ENCODE measurements at places on chromosomes 6 and 20. TPM values are rescaled to one million over a fixed set of nuclear protein-coding genes. Genes with fewer than 3 reads are reported as not detected.

GRCh38 chr6:4125933-4126864 lies 9.2 kb downstream of the ECI2 start:
- DNase-seq = peak; percentile 68

The APOM gene
- not detected for total RNA-seq

DNA sequence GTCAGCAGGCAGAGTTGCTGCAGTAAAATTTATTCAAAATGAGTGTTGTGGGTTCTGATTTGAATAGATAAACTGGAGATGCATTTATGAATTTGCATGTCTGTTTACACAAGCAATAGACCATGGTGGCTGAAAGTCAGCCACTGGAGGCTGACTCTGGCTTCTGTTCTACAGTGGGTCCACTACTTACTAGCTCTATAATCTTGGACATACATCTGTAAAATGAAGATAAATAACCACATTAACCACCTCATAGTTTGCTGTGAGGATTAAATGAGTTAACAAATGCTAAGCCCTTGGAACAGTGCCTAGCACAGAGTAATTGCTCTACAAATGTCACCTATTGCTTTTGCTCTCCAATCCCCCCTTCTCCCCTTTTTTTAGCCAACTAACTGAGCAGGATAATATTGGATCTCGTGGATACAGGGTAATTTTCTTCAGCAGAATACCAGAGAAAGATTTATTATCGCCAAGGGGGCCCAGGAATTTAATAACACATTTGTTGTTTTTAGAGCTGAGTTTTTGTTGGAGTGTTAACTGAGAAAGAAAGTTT lies 1.4 kb upstream of the PM20D2 start:
- no peak for DNase-seq

- no peak for DNase-seq
Observed at GRCh38 chr6:166318649-166319600, 10.7 kb upstream of the PRR18 start.

DNA sequence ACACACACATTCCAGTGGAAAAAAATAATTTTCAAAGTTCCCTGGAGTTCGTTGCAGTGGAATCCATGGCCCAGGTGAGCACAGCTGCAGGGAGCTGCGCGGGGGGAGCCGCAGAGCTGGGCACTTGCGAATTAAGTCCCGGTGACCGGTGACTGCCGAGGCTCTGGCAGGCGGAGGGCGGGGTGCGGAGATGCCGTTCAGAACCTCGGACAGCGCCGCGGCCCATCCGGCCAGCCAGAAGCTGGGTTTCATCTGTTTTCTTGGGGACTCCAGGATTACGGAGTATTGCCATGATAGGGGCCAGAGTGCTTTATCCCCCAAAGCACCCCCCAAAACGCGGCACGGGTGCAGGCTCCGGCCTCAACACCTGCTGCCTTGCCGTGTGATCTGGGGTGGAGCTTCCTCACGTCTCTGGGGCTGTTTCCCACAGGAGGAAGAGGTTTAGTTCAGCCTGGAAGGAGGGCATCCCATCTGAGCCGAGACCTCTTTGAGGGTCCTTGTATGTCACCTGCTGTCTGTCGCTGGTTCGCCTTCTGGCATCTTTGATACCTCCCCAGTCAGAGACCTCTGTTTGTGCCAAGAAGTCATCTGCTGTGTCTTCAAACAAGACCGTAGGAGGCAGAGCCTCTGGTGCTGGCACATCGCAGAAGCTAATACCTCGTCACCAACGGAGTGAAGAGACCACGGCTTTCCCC lies 99.4 kb downstream of the YTHDF1 start:
- no peak for DNase-seq

The GRM1 gene
- 0.05 TPM for total RNA-seq

The TGM2 gene
- 448 TPM for total RNA-seq

DNA sequence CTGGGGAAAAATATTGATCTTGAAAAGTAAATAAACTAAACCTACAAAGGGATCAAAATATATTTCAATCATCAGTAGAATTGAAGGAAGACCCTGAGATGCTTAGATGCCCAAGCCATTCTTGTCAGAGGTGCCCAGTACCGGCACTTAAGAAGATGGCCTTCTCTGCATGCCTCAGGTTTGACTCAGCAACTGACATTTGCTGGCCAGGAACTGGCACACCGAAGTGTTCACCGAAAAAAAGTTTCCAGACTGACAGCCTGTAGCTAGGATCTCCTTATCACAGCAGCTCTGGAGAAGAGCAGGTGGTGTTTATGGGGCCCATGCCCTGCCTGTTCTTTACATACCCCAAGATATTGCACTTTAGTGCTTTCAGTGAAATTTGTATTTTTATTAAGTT lies 203.2 kb downstream of the MOXD1 start:
- no peak for DNase-seq

The DNMT3B gene
- total RNA-seq = 5.8 TPM

The RHAG gene
- total RNA-seq = not detected

DNA sequence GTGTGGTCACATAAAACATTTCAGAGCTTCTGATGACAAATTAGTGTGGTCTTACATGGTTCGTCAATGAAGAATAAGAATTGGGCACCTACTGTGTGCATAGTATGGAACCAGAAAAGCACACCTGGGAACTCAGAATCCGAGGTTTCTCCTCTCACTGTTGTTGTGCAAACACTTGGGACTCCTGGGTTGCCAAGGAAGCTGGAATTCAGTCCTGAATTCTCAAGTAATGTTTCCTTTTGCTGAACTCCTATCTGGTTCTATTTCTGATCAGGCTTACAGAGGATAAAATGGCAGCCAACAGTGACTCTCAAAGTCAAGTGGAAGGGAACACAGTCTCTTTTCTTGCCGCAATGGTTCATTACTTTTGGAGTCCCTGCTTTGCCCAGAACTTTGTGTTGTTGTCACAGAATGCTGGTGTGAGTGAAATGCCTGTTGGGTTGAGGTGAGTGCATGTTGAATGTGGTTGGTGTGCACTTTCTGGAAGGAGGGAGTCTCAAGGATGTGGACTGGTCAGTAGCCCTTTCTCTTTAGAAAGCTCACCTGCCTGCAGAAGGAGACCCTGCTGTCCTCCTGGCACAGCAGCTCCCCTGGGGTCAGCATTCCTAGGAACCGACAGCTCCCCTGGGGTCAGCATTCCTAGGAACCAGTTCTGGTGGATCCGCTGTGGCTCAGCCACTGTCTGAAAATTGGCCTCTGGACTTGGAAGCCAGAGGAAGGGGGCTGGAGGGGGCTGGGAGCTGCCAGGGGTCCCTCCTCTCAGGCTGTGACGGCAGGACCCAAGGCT lies 1.4 kb downstream of the UNC93A start:
- no peak for DNase-seq

GRCh38 chr6:154170106-154170505 lies 131.1 kb downstream of the OPRM1 start:
- no peak for DNase-seq

The RIPOR3 gene
- not detected for total RNA-seq

DNA sequence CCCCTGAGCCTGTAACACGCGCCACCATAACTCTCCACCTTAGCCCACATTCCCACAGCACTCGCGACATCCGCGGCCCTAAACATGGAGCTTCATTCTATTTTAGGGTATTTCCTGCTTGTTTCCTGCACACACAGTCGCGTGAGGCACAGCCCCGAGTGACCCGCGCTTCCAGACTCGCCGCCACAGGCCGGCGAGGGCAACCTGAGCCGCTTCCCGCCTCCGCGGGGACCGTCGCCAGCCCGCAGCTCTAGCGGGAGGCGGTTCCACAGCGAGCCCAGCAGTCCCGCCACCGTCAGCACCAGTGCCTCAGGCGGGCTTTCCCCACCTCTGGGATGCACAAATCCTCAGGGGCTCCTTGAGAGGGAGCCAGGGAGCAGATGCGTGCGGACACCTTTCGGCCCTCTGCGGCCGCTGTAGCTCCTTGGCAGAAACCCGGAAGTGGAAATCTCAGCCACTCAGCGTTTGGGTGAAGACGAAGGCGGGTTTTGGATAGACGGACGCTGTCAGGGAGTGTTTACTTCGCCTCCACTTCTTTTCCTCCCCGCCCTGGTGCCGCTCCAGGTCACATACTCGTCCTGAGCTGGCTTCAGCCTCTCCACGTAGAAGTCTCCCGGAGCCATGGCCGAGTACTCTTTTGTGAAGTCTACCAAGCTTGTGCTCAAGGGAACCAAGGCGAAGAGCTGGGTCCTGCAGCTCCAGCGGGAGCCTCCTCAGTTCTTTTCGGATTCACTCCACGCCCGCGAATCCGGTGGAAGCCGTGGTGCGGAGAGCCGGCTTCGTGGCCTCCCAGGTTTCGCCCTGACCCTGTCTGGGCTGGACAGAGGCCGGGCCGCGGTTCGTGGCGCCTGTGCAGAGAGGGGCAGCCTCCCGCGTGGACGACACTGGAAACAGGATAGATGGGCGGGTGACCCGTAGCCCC lies 2177.4 kb upstream of the DEFB115 start:
- no peak for DNase-seq

DNA sequence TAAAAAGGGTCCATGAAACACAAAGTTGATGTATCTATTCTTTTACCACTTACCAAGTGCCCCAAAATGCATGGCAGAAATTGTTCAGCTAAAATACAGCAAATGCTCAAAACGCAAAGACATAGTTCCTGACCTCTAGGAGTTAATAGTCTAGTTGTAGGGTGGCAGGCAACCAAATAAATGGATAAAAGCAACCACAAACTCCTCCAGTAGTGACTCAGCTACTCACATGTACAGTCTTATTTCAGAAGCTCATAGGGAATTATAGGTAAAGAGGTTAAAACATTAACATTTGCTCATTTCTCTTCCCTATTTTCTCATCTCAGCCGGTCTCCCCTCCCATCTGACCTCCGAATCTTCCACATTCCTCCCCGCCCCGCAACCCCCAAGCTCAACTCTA lies 143.9 kb upstream of the INSM1 start:
- DNase-seq = no peak

- DNase-seq = peak; percentile 70
Observed at GRCh38 chr6:45075246-45075645, 252.9 kb upstream of the RUNX2 start.

- no peak for DNase-seq
Observed at GRCh38 chr6:21375151-21376116, 218.1 kb upstream of the SOX4 start.

- no peak for DNase-seq
Observed at GRCh38 chr6:157539421-157539822, 158.4 kb downstream of the ZDHHC14 start.

The PAX1 gene
- total RNA-seq = not detected

- DNase-seq = no peak
Observed at GRCh38 chr6:52535711-52536423, 41.0 kb downstream of the TRAM2 start.

GRCh38 chr20:44810061-44810390 lies 320 bp downstream of the RIMS4 start:
- no peak for DNase-seq

GRCh38 chr20:43388268-43389002 lies 69.3 kb upstream of the SRSF6 start:
- no peak for DNase-seq

GRCh38 chr6:116369540-116369939 lies 1.2 kb upstream of the DSE start:
- no peak for DNase-seq

GRCh38 chr6:47258724-47259347 lies 50.9 kb downstream of the TNFRSF21 start:
- DNase-seq = no peak

DNA sequence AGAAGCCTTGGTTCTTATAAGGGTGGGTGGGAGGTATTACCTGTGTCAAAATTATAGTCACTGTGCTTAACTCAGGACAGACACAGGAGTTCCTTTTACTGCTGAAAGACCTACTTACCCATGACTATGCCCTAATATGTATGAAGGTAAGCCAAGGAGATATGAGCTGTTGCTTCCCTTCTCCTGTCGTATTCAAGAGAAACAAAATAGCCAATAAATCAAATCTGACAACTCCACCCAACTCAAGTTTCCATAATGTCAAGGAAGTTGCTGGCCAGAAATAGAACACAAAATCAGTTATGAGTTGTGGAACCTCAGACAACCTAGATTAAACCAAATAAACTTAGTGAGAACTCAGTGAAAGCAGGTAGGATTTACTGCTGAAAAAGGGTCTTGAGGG lies 25.1 kb downstream of the ZNF133 start:
- no peak for DNase-seq

DNA sequence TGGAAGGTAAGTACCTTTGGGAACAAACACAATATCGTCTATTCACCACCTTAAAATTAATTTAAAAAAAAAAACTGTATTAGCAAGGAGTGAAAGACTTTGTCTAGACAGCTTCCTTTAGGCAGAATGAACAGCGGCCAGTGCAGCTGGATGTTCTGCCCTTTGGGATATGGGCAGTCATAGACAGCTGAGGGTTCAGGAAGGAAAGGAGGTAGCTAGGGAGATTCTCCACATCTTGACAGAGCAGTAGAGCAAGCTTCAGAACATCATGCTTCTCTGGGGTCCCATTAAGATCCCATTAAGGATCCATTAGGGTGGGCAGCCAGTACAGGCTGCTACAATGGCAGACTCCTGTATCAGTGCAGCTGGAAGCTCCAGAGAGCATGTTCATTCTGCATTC lies 46.5 kb upstream of the PLCB4 start:
- no peak for DNase-seq

The TFAP2D gene
- not detected for total RNA-seq

DNA sequence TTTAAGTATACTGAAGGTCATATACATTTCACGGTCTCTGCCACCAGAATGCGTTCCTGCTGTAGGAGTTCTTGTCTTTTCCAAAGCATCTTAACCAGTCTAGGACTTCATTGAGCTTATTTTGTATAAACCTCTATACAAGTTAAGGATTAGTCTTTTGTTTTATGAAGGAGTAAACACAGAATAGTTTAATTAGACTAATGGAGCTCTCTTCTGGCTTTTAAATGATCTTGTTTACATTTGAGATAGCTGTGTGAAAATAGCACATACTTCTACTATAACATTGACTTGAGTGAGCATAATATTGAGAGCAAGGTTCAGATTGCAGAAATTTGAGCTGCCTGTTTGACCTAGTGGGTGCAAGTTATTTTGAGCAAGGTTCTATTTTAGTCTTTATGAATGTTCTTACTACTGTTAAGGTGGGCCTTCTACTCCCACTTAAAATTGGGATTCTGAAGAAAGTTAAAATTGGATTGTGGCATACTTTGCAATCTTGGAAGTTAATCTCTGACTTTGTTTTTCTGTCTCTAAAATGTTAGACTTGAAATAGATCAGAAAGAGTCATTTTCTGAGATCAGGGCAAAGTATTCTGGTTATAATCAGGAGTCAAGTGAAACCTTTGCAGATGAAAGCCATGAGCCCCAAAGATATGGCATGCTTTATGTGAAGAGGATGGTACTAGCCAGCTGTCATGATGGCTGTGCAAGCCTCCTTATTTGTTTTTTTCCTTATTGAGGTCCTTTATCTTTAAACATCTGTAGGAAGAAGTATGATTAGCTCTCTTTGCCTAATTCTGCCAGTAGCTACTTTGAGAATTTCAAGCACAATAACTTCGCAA lies 41.8 kb downstream of the RPRD1B start:
- DNase-seq = no peak

- DNase-seq = no peak
Observed at GRCh38 chr6:135686784-135687301, 164.7 kb upstream of the PDE7B start.

DNA sequence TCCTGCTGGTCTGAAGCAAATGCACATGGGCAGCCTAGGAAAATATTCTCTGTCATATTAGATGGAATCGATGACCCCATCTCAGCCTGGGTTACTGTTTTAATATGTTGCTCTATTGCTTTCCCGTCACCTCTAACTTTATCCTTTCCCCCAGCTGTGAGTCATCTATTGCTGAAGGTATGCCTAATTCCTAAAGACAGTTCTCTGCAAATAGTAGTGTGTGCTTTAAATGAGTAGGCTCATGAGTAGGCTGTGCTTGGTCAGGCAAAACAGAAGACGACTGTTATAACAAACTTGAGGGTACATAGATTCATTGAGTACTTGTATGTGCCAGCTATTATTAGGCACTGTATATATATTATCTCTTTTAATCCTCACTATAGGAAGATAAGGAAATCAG lies 47.2 kb downstream of the CTNNBL1 start:
- DNase-seq = no peak

The TREM2 gene
- total RNA-seq = not detected

The DACT2 gene
- not detected for total RNA-seq
